Stimulated activated CD8-positive, alpha-beta memory T cell treated with anti-CD3 and anti-CD28 coated beads, Interleukin-4, amount 100 ng/mL, for 48 hours (primary cell): ENCODE measurements at places on chromosomes 7 and 10.

GRCh38 chr7:80098795-80099194, 35.8 kb upstream of the GNAI1 start:
- no peak for DNase-seq

DNA sequence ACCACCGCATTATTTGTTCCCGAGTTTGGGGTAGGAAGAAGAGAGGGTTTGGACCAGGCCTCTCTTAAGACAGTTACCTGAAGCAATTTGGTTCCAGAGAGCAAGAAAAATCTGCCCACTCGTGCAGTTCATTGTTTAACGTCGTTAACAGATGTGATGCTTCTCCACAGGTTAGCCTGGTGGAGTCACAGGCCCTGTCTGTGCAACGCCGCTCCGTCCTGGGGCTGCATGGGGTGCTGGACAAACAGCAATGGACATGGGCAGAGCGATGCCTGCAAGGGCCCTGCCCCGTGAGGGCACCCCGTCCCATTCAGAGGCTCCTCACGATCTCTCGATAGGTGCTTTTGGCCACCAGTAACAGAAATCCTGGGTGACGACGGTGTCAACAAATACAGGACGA, 9.7 kb downstream of the FOXL3 start:
- no peak for DNase-seq

DNA sequence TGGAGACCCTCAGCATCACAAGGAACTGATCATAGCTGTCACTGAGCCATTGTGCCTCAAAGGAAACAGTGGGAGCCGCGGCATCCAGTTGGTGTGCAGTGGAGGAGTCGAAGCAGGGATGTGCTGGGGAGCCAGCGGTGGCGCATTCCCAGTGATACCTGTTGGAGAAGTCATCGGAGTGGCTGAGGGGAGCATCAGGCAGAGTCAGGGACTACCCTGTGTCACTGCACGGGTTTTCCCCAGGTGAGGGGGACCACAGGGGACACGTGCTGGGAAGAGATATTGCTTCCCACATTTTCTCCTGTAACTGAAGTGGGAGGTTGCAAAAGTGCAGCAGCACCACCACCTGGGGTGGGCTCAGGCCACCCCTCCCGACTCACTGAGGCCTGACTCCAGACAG, 57.7 kb downstream of the PKD1L1 start:
- no peak for DNase-seq

GRCh38 chr10:84876116-84876999, 548.0 kb downstream of the CCSER2 start:
- no peak for DNase-seq

- no peak for DNase-seq
Observed at GRCh38 chr10:93873420-93874115, 20.2 kb upstream of the SLC35G1 start.

- DNase-seq = no peak
Observed at GRCh38 chr7:124956160-124956559, 26.5 kb upstream of the POT1 start.

- no peak for DNase-seq
Observed at GRCh38 chr10:119161680-119162451, 3.6 kb downstream of the SFXN4 start.

DNA sequence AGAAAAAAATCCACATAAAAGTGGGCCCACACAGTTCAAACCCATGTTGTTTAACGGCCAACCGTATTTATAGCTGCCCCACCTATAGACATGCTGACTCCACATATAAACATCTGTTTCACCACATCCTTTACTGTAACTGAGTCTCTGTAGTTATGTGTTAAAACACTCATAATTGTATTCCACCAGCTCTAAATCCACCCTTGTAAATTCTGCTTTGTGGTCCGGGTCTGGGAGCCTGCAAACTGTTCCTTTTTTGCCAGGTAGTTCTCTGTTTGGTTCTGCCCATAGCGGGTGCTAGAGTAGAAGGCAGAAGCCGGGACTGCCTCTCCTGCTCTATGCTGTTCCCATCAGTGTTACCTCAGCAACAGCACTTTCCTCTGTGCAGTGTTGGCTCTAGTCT, 20.2 kb upstream of the FHIP2A start:
- DNase-seq = peak; percentile 24

- DNase-seq = peak; percentile 89
Observed at GRCh38 chr7:98841179-98841997, 28.4 kb downstream of the TMEM130 start.

DNA sequence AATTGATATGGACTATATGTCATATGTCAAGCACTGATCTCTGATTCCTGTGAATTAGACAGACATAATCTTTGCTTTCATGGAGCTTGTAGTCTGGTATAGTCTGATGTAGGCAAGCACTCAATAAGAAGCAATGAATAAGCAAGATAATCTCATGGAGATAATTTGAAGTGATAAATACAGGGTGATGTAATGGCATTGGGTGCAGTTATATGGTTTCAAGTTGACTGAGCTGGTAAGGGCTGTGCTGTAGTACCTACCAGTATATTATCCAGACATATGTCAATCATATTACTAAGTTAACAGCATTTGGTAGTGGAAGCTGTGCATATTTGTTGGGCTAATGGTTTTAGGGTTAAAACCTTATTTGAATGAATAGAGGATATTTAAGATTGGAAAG, 117.5 kb upstream of the PRPS1L1 start:
- DNase-seq = no peak

DNA sequence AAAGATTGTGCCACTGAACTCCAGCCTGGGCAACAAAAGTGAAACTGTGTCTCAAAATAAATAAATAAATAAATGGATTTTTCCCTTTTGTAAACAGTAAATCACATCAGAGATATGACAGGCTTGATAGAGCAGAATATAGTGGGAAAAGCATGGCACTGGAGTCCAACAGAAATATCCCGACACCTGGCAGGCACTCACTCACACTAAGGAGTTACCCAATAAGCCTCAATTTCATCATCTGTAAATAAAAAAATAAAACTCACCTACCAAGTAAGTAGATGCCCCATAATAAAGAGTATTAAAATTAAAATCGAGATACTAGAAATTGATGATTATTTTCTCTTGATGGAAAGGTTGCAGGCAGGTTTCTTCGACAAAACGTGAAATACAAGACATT, 1.7 kb downstream of the ATE1 start:
- no peak for DNase-seq
